ENCODE measurements at places on chromosomes 5 and 9. TPM values are rescaled to one million over a fixed set of nuclear protein-coding genes. Genes with fewer than 3 reads are reported as not detected.

- DNase-seq, result no peak
Measured at GRCh38 chr5:99105216-99105615, 176.4 kb upstream of the CHD1 start.

- no peak for DNase-seq
Measured at GRCh38 chr9:104843644-104844240, 79.8 kb downstream of the NIPSNAP3B start.

DNA sequence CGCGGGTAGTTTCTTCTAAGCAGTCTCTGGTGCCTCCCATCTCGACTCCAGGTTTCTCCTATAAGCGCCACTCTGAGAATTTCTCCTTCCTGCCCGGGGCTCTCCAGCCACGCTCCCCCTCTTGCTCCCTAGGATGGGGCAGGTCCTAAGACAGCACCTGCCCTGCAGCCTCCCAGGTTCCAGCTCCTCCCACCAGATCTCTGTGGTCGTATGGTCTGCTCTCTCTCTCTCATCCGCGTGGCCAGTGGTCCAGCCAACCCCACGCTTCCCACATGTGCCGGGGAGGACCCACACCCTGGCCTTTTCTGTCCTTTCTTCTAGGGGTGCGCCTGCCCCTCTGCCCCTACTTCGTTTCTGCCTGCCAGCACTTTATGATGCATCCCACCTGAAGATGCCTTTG is 40.5 kb downstream of the MVB12B start:
- no peak for DNase-seq

DNA sequence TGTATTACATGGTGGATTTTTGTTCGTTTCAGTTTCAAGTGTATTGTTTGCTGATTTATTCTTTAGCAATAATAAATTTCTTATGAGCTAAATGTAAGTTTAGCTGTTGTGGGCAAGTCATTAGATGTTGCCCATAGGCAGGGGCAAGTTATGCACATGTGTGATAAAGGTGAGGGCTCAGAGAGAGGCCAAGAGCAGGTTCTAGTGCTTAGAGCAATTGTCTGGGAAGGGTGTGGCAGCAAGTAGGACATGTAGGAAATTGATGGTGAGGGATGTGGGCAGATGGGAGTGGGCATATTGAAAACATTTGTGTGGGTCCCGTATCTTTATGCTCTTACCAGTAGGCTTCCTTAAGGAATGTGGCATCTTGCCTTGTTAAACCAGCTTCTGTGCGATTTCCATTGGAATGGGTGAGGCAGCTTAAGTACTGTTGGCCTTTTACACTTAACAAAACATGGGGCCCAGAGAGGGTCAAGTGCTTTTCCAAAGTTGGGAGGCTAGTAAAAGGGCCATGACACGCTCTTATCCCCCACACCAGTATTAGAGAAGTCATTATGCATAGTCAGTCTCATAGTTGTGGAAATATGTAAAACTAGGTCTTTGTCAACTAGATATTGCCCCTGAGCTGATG is 60.6 kb downstream of the KDM4C start:
- no peak for DNase-seq

- DNase-seq, result no peak
Measured at GRCh38 chr9:1300941-1301340, 250.8 kb downstream of the DMRT2 start.

GRCh38 chr9:89576404-89576839 is 28.4 kb upstream of the GADD45G start:
- no peak for DNase-seq

GRCh38 chr5:136455409-136455808 is 90.1 kb upstream of the TRPC7 start:
- DNase-seq, result no peak

DNA sequence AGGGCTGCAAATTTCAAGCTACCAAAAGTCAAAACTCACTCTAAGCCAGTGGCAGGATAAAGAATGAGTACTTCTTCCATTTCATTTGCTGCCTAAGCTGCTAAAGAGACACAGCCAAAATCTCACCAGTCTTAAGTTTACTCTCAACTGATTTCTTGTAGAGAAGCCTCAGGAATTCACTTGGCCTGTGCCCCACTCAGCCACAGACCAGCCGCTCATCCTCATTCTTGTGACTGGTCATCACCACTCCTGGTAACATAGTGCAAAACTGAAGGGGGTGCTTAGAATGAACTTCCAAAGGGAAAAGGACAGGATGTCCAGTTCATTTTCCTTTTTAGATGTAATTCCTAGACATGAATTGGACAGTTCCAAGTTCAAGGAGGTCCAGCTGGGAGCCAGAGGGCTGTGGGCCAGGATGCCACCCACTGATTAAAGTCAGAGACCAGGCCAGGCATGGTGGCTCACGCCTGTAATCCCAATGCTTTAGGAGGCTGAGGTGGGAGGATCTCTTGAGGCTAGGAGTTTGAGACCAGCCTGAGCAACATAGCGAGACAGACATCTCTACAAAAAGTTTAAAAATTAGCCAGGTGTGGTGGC is 72.7 kb upstream of the RANBP3L start:
- DNase-seq, result no peak

DNA sequence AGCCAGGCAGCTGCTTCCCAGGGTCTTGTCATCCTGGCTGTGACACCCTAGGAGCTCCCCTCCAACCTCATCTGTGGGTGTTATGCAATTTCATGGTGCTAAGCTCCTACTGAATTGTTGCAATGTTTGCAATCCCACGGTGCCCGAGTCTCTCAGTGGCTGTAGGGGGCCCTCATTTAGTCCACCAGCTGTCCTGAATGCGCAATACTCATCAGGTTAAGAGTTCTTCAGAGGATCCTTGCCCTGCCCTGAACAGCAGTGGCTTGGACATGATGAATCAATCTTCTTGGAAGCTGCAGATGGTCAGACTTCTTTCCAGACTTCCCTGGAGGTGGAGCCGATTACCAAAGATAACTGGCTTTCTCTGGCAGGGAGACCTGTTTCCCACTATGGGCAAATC is 584.1 kb downstream of the CCDC171 start:
- peak; percentile 46 for DNase-seq

GRCh38 chr9:3692606-3693005 is 166.8 kb upstream of the RFX3 start:
- no peak for DNase-seq

DNA sequence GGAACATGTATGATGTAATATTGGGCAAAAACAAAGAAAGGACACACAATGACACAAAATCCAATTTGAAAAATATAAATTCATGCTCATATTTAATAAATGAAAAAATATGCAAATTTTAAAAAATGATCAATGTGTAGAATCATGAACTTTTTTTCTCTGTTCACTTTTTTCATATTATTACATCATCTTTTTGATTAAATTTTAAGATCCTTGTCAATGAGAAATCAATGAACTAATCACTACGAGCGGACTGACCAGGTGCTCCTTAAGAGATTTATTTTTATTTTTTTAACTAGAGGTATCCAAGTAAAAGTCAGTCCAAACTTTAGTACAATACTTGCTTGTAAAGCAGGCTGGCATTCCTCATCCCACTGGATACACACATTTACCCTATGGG is 174.1 kb downstream of the CDK5RAP2 start:
- no peak for DNase-seq

DNA sequence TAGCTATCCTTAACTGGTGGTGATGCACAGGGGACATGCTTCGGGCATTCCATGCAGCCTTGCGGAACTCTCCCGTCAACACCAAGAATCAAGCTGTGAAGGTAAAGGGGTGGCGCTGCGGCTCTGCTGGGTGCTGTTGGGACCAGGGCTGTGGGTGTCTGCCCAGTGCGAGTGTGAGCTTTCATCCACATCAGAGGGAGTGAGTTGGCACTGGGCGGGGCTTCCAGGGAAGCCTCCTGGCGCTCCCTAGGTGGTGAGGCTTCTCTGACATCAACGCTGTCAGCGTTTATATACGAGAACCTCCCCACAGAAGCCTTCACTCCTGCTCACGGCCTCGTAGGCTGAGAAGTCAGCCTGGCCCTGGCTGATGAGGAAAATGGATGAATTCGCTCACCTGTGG is 11.7 kb downstream of the ARPC5L start:
- DNase-seq, result no peak

DMRTA1 gene
- total RNA-seq, result 0.77 TPM

SPATA24 gene
- 15.7 TPM for total RNA-seq

MYMK gene
- total RNA-seq, result not detected

AK8 gene
- total RNA-seq, result 0.74 TPM

KDM3B gene
- 40.7 TPM for total RNA-seq

ANKRD18B gene
- not detected for total RNA-seq

SERF1A gene
- 9.6 TPM for total RNA-seq

NOTCH1 gene
- total RNA-seq, result 17.6 TPM
